ENCODE measurements at places on chromosomes 3 and 15.

DNA sequence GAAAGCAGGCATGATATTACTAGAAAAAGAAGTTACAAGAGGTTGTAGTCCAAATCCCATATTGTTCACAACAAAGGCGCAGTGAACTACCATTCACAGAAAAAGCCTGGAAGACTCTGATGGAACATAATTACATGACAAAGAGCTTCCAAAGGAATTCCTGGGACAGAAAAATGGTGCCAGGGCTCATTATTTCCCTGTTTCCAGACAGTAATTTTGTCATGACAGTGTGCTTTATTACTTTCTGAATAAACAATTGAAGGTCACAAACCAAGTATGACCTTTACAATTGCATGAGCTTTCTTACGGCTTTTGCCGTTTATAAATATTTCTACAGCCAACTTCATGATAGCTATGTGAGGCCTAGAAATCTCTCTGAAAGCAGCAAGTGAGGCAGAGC lies 61.0 kb downstream of the CYFIP1 start:
- no peak for DNase-seq

- no peak for DNase-seq
Observed at GRCh38 chr15:89770041-89770440, 6.1 kb upstream of the MESP2 start.

DNA sequence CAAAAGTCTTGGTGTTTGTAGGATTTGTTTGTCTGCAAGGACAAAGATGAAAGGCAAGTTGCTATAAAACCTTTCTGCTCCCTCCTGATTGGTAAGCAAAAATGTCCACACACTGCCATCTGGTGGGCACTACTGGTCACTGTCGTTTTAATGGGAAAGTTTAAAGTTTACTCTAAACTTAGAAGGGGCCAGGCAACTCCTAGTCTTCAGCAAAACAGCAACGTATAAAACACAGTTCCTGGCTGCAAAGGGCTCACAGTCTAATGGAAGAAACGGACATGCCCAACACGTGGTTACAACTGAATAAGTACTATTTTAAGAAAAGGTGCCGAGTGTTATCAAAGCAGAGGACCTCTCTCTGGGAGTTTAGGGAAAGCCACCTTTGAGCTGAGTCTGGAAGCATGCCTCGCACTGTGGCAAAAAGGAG lies 23.7 kb upstream of the TPRG1 start:
- peak; percentile 79 for DNase-seq

- no peak for DNase-seq
Observed at GRCh38 chr3:15295506-15295905, 36.9 kb downstream of the SH3BP5 start.

DNA sequence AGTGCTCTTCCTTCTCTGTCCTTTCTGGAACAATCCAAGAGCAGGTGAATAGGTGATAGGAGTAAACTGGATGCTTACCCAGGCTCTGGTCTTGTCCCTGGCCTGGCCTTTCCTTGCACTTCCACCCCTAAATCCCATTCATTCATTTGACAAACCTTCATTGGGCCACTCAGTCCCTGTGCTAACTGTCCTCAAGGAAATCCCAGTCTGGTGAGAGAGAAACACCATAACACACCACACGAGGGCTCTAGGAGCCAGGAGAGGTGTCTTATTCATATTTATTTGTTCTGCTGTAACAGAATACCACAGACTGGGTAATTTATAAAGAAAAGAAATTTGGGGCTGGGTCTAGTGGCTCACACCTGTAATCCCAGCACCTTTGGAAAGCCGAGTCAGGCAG lies 22.8 kb downstream of the EFCC1 start:
- DNase-seq = peak; percentile 37

DNA sequence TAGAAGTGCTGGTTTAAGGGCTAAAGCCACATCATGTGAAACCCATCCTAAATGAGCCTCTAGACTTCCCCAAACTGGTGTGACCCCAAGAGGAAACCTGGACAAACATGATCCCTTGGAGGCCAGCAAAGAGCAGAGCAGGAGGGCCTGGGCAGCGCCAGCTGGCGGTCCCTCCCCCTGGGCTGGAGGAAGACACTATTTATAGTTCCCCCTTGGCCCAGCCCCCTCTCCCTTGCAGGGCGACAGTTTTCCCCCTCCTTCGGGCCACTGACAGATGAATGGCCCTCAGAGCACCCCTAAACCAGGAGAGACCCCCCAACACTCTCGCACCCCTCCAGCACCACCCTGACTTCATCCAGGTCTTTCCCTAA lies 2.9 kb downstream of the UCN2 start:
- no peak for DNase-seq

DNA sequence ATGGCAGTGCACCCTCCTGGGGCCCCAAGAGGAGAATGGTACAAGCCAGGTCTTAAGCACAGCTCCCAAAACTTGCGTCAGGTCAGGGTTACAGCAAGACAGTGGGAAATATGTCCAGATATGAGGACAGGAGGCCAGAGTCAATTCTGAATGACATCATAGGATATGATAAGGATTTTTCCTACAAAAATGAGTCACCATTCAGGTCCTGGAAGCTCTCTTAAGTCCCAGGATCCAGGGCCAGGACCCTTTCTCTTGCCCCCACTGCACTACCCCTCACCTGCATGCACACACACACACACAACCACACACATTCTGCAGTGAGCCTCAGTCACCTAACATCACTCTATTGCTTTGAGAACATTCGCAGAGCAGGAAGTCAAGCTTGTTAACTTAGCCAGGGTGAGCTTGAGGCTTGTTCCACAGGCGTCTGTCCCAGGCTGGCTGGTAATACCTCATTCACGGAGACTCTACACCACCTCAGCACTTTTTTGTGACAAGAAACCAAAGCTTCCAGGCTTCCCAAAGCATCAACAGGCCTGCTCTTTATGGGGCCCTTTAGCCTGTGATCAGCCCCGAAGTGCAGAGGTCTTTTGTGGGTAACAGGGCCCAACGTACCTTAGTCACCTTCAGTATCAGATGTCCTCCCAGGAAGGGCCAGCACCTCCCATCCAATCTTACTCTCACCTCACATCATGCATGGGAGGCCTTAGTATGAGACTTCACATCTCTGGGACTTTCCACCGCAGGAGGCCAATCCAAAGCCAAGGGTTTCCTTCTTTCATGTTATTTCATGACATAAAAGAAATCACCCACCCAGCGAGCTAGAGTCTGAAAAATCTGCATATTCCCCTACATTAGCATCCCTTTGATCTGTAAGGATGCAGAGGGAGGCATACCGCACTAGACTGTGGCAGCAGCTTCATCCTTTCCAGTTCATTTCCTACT lies 74.0 kb upstream of the LIPC start:
- no peak for DNase-seq

GRCh38 chr3:129105862-129106261 lies 15.7 kb downstream of the RAB43 start:
- DNase-seq = no peak
